ENCODE measurements at places on chromosomes 12 and 14.
A peak's percentile ranks its signal among the peaks of the same experiment; 100 is the strongest.

DNA sequence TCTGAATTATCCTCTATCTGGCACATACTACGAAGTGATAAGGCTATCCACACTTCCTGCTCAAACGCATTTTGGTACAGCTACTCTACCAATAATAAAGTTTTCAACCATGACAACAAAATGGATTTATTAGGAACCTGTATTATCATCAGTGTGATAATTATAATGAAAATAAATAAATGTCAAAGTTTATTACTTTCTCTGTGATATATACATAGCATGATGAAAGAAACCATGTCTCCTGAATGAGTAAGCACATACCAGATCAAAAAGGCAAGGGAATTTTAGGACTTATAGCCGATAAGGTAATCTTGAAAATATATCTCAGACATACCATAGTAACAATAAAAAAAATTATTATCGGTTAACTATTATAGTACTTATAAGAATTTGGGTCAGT is 61.1 kb downstream of the CPNE8 start:
- DNase-seq = no peak

- no peak for DNase-seq
Observed at GRCh38 chr12:93785249-93786010, 108.3 kb downstream of the CRADD start.

DNA sequence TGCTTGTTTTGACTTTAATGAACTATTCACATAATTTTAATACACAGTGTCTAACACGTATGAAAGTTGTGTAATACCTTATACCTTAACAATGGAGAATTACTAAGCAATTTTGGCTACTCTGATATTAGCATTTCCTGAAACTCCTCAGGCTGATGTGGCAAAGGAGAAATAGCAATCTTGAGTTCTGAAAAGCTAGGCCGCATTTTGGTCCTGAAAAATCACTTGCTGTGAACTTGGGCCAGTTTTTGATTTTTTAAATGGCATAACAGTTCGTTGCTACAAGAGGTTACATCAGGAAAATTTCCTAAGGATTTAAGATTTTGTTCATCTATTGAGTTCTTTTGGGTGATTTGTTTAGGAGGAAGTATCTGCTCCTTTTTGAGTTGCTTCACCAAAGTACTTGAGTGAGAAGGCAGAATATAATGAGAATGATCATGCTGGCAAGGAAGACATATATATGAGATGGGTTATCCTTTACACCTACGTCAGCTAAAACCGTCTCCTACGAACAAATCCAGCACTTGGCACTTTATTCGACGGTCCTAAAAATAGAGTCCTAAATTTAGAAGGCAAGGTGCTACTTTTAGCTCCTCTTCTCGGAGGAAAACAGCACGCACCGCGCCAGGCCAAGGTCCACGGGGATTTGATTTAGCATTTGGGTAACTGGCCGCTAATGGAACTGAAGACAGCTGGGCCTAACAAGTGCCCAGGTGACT is 32.2 kb downstream of the MIA2 start:
- no peak for DNase-seq

DNA sequence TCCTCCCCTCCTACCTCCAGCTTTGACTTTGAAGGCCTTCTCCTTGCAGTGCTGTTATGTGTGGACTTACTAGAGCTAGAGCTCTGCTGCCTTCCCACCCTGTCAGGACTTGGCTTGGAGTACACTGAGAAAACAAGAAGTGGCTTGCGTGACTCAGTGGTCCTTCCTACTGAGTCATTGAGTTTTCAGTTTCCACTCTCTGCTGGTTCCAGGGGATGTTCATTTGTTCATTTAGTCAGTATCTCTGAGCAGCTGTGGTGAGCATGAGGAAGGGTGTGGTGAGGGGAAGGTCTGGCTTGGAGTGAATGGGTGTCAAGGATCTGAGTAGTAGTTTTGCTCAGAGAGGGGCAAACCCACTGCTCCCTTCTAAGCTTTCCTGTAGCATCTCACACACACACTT is 17.2 kb upstream of the ELK3 start:
- DNase-seq = no peak

DNA sequence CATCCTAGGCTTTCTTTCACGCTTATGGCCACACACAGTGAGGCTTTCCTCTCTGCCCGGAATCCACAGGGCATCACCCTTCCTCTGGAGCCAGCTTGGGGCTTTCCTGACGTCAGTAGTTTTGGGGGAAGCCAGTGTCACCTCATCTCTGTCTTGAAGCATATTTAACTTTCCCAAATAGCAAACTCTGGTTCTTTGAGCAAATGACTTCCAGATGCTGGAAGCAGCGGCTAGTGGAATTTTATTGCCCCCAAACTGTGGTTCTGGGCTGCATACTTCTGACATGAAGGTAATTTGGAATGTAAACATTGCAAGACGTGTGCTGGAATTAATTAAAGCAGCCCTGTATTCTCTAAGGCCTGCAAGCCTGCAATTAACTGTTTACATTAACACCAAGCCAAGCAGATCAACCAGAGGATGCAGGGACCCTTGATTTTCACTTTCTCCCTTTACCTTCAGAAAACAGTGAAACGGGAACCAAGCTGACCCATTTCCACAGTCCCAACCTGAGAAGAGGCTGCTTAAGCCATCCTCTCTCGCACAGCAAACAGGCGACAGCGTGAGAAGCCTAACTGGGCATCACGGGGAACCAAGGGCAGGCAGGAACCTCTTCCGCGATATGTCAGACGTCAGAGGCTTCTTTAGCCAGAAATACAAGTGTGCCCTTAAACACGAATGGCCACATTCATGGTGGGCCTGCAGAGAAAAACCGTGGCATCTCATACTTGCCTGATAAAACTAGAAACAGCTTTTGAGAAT is 258.4 kb downstream of the CACNA1C start:
- no peak for DNase-seq

GRCh38 chr14:46769292-46769691 is 117.7 kb upstream of the RPL10L start:
- no peak for DNase-seq

- DNase-seq = no peak
Observed at GRCh38 chr14:67532606-67532997, 488 bp upstream of the PLEKHH1 start.

- DNase-seq = no peak
Observed at GRCh38 chr14:69190191-69190590, 1.1 kb upstream of the EXD2 start.

DNA sequence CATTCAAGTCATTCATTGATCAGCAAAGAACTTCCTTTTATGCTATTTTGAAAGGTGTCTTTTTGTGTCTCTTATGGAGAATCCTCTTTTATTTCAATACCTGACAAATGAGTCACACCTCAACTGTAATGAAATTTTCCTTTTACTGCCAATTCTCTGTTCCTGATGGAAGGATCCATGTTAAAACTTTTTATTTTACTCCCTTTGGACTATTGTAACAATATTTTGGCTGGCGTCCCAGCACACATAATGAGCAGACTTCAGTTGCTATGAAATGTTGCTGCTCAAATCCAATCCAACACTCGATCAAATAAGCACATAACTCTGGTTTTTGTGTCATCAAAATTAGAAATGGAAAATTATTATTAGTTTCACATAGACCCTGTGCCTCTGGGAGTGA is 21.9 kb upstream of the SLC15A5 start:
- no peak for DNase-seq

DNA sequence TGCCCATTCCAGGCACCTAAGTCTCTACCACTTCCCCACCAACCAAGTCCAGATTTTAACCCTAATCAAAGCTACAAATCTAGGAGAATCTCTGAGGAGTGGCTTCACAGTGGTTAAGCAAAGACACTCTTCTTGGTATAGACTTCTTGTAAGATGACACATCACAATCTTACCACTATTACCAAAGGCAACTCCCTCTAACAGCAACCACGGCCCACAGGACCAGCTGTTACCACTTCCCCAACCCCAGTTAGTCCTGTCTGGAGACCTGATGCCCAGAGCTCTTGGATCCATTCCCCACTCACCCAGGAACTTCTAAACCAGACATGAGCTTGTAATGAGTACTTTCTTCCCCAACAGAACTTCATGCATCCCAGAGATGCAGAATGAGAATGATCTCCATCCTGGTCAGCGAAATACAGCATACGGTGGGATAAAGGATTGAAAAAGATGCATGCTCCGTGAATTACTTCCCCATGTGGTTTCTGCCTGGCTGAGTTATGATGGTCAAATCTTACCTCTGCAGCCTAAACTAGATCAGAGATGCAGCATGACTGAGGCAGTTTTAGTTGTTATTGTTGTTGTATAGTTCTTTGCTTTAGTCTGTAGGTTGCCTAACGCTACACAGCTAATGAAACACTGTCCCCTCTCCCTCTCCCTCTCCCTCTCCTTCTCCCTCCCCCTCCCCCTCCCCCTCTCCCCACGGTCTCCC is 87.7 kb upstream of the FOXN3 start:
- DNase-seq = peak; percentile 22

GRCh38 chr14:50007123-50007903 is 109.1 kb downstream of the VCPKMT start:
- no peak for DNase-seq

- DNase-seq = no peak
Observed at GRCh38 chr14:104343294-104343625, 204.9 kb downstream of the KIF26A start.

- no peak for DNase-seq
Observed at GRCh38 chr12:63952995-63953394, 108.5 kb downstream of the SRGAP1 start.

GRCh38 chr12:52877242-52877641 is 27.6 kb downstream of the KRT8 start:
- no peak for DNase-seq

DNA sequence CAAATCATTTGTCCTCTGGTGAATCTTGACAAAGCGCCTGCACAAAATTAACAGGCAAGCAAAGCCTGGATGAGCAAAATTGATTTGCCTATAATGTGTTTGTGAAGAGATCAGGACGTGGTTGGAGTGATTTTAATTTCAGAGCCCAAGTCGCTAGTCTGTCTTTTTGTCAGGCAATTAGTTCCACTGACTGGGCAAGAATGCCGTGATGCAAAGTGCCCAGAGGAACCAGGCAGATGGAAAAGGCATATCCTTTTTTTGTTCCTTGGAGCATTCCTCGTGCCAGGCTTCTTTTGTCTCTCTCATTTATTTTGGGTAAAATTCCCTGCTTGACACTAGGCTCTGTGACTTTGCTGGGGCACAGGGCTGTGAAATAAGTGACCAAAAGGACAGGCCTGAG is 65.9 kb upstream of the CCDC198 start:
- DNase-seq = no peak

- DNase-seq = no peak
Observed at GRCh38 chr14:62179367-62180018, 417.3 kb downstream of the SNAPC1 start.

DNA sequence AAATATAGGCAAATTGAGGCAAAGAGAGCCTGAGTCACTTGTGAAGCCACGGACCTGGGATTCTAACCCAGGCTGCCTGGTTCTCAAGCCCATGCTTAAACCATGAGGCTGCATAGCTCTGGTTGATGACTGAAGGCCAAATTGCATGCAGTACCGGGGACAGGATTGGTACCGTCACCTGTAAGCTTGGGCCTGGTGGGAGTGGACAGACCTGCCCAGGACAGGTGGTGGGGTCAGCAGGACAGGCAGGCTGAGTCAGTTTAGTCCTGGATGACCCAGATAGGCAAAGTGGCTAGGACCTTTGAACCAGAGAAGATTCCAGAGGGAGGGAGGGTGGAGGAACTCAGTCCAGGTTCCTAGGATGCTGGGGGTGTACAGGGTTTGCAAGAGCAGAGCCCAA is 25.8 kb downstream of the RIN3 start:
- no peak for DNase-seq

DNA sequence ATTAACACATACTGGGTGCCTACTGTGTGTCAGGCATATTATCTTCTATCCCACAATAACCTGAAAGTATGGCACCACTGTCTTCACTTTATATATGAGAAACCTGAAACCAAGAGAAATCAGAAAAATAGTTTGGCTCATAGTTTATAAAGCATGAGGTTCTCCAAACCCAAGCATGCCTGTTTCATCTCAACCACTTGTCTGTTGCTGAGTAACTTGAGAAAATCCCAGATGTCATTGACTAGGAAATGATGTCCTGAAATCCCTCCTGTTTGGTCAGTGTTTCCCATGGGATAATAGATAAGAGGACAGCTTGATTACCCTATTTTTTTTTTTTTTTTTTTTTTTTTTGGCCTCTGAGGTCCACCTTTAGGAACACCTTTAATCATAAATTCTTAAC is 2.6 kb upstream of the IFNG-AS1 start:
- DNase-seq = no peak

DNA sequence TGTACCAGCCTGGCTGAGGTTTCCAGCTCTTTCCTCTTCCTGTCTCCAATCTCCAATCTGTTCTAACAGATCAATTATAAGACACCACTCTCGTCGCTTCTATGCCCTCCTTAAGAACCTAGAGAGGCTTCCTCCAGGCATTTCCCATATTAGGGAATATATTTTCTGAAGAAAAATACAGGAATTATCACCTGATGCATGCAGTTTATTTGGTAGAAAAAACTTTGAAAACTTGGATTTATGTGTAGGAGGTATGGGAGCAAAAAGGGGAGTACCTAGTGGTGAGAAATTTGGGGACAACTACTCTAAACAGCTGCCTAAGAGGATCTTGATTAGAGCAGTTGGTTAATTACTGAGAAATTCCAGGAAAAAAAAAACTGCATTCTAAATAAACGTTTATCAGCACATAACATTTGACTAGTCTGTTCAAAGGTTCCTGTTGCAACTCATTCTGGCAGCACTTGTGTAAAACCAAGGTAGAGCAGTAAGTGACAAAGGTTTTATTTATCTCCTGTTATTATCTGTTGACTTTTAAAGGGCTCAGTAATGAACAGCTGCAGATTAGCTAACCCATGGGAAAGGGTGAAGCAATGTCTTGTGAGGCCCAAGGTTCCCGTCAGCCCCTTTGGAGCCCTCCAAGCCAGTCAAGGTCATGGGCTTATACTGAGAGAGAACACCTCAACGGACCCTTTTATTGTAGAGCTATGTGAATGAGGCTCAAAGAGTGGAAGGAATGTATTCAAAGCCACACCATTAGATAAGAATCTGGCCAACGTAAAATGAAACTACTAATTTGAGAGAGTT is 36.4 kb upstream of the NR1H4 start:
- DNase-seq = no peak

DNA sequence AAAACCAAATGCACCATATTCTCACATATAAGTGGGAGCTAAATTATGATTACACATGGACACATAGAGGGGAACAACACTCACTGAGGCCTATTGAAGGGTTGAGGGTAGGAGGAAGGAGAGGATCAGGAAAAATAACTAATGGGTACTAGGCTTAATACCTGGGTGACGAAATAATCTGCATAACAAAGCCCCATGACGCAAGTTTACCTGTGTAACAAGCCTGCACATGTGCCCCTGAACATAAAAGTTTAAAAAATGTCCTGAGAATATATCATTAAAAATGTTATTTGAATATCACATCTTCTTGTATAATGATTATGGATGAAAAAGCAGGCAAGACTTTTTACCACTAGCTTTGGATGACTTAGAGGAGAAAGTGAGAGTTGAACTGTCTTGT is 138.0 kb upstream of the NOVA1 start:
- no peak for DNase-seq
